Nasal cavity respiratory epithelium epithelial cell of viscerocranial mucosa (primary cell): ENCODE measurements at places on chromosomes 2 and 18. TPM values are rescaled to one million over a fixed set of nuclear protein-coding genes. Genes with fewer than 3 reads are reported as not detected.

Gene RIT2
- total RNA-seq = not detected in 2 replicates

Gene HDAC4
- 10.6 and 15.9 TPM in 2 replicates for total RNA-seq

Gene STAT4
- 9.2 and 10.9 TPM in 2 replicates for total RNA-seq

Gene LBX2
- 0.68 and 1.00 TPM in 2 replicates for total RNA-seq

Gene DGUOK
- total RNA-seq = 29.6 and 45.5 TPM in 2 replicates

Gene HOXD13
- total RNA-seq = not detected in 2 replicates

Gene BCL2
- 1.4 and 1.8 TPM in 2 replicates for total RNA-seq

Gene CPS1
- total RNA-seq = 16.1 and 27.0 TPM in 2 replicates

Gene RFTN2
- 0.14 TPM in 1 of 2 replicates, not detected in the other for total RNA-seq

Gene CRYGC
- total RNA-seq = not detected in 2 replicates

Gene STAM2
- total RNA-seq = 30.1 and 34.2 TPM in 2 replicates

Gene ZNF385B
- total RNA-seq = 0.34 TPM in 1 of 2 replicates, not detected in the other

Gene FAM98A
- total RNA-seq = 42.0 and 57.7 TPM in 2 replicates

Gene CTIF
- 17.8 and 44.1 TPM in 2 replicates for total RNA-seq

Gene STARD6
- 0.34 TPM in 1 of 2 replicates, not detected in the other for total RNA-seq

Gene ATP6V1B1
- total RNA-seq = 0.21 and 0.34 TPM in 2 replicates

Gene HRH4
- total RNA-seq = 0.21 and 0.34 TPM in 2 replicates

Gene NYAP2
- under 0.01 TPM in 1 of 2 replicates, not detected in the other for total RNA-seq

Gene GCKR
- total RNA-seq = under 0.01 TPM in 1 of 2 replicates, not detected in the other

Gene NOSTRIN
- total RNA-seq = under 0.01 and 1.00 TPM in 2 replicates

Gene CFC1
- not detected in 2 replicates for total RNA-seq

Gene CDK15
- total RNA-seq = not detected in 2 replicates

Gene C2orf72
- total RNA-seq = 0.14 TPM in 1 of 2 replicates, not detected in the other

Gene PIEZO2
- 0.07 TPM in 1 of 2 replicates, not detected in the other for total RNA-seq

Gene MAPK4
- total RNA-seq = under 0.01 and 0.07 TPM in 2 replicates

Gene MRPL44
- total RNA-seq = 30.2 and 35.9 TPM in 2 replicates

Gene CHRND
- not detected in 2 replicates for total RNA-seq

Gene CREG2
- total RNA-seq = 0.68 and 3.1 TPM in 2 replicates

Gene KATNAL2
- 0.34 and 3.9 TPM in 2 replicates for total RNA-seq

Gene PSMA8
- total RNA-seq = not detected in 2 replicates

Gene ZNF532
- 46.1 and 59.9 TPM in 2 replicates for total RNA-seq

Gene CPSF3
- 45.5 and 66.6 TPM in 2 replicates for total RNA-seq

Gene TNFAIP6
- total RNA-seq = not detected in 2 replicates

Gene SPP2
- total RNA-seq = not detected in 2 replicates

Gene SERPINB4
- 1.7 and 63.5 TPM in 2 replicates for total RNA-seq

Gene IL36A
- 1.0 and 1.2 TPM in 2 replicates for total RNA-seq

Gene AGXT
- not detected in 2 replicates for total RNA-seq

Gene SKOR2
- total RNA-seq = not detected in 2 replicates

Gene REEP1
- total RNA-seq = under 0.01 TPM in 1 of 2 replicates, not detected in the other

Gene BOLL
- not detected in 2 replicates for total RNA-seq

Gene INO80D
- 11.3 and 15.9 TPM in 2 replicates for total RNA-seq

Gene ORC4
- 27.3 and 60.4 TPM in 2 replicates for total RNA-seq

Gene RAMP1
- total RNA-seq = 0.34 and 3.9 TPM in 2 replicates

Gene RNF144A
- 0.68 and 1.1 TPM in 2 replicates for total RNA-seq

Gene ADAM17
- total RNA-seq = 116 and 123 TPM in 2 replicates
